GM20000 (cell line): ENCODE measurements at places on chromosomes 11 and 22.

DNA sequence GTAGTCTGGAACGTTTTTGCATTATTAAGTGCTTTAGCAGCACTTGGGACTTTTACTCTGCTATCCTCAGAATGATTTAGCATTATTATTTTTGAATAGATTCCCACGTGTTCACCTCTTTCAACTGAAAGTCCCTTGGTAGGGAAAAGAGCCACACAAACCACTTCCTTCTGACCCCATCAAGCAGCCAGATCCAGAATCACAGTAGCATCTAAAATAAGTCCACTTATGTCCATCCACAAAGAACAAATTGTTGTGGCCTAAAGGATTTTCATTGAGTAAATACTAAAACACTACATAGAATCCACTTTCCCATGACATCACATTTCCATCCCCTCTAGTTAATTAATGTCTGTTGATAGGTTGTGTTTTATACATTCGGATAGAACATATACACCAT, 381.7 kb downstream of the AASDHPPT start:
- DNase-seq, result no peak

- no peak for DNase-seq
These were observed 703.1 kb downstream of the BRD1 start for GRCh38 chr22:49124608-49125007.

DNA sequence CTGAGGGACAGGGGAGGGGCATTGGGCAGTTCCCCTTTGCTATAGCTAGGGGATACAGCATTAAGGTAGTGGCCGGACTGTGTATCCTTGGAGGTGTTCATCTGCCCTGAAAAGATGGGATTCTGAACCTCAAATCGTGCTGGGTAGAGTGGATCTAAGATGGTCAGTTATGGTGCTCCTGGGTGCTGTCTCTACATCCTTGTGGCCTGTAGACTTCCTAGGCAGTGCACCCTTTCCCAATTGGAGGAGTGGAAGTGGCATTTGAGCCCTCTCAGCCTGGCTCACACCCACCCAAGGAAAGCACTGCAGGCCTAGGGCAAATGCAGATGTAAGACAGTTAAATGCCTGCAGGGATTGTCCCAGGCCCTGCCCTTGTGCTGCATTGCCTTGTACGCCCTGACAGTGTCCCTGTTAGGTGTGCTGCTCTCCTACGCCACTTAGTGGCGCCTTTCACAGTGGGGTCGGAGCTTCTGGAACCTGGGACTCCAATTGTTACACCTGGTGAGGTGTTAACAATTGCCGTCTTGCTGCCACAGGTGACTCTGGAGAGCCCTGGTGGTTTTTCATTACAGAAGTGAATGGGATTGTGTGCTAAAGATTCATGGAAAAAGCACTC, 35.0 kb downstream of the PPFIBP2 start:
- peak; percentile 52 for DNase-seq

GRCh38 chr11:128391811-128392210, 195.5 kb downstream of the ETS1 start:
- no peak for DNase-seq

DNA sequence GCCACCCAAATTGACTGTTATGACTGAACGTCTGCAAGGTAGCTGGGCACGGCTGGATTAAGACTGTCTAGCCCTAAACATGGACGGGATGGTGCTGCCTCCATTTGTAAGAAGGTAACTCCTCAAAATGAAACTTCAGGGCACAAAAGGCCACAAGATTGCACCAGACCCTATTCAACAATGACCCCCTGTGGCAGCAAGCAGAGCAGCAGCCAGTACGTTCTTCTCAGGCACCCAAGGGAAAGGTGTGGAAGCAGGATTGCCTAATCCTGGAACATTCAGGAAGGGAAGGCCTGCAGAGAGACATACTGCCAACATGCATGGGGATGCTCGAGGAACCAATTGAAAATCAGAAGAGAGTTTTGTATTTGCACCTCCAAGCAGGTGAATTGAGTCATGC, 4.5 kb upstream of the TBX10 start:
- peak; percentile 34 for DNase-seq

DNA sequence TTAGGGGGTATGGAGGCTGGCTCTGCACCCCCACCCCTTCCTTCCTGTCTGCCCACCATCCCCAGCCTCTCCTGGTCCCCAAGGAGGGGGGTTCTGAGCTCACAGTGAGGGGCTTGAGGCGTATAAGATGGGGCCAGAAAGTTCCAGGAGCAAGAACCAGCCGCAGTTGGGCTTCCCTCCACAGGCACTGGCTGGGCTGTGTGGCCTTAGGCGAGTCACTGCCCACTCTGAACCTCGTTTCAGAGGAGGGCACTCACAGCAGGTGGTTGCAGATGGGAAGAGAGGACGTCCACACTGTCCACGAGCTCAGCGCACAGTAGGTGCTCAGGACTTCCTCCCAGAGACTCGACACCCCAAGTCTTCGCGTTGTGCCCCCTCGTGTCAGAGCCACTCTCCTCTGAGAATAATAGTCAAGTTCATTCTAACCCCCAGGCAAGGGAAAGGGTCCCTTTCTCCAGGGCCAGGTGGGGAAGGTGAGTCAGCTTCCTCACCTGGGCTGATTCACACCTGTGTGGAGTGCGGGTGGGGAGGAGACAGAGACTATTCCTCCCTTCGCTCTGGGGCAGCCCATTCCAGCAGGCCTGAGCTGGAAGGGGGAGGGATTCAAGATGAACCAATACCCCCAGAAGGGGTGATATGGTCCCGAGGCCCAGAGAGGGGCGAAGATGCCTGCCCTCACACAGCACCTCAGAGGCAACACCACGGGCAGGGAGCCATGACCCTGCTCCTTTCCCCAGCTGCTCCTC, 29.3 kb downstream of the RPL3 start:
- no peak for DNase-seq

DNA sequence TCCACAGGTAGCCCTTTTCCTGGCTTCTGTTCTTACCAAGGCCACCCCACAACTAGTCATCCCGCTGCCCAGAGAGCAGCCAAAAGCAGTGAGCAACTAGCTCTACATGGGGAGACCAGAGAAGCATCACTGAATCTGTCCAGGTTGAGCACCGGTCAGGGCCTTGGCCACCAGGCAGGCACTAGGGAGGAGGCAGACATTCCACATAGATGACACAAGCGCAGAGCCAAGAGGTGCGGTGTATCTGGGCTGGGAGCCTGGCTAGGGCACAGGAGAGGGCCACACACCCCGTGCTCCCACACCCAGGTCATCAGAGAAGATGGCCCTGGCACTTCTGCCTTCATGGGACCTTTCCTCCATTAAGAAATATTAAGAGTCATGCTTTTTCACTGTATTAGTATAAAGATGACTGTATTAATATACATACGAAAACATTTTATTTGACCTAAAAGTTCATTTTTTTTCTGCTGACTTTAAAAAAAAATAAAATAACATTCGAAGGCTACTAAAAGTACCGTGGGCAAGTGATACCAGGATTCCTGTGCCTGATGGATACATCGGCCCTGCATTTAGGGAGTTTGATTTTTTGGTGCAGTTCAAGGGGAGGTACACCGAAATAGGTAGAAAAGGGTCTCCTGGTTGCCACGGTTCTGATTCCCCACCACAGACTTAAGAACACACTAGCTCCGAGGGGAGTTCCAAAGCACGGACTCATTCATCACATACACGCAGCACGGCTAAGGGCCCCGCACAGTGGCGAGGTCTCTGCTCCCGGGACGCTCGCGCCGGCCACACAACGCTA, 1.2 kb downstream of the DGCR2 start:
- DNase-seq, result no peak
